ENCODE measurements at places on chromosomes 7 and 10.

- DNase-seq = no peak
Observed at GRCh38 chr10:93554316-93554663, 12.2 kb upstream of the FFAR4 start.

DNA sequence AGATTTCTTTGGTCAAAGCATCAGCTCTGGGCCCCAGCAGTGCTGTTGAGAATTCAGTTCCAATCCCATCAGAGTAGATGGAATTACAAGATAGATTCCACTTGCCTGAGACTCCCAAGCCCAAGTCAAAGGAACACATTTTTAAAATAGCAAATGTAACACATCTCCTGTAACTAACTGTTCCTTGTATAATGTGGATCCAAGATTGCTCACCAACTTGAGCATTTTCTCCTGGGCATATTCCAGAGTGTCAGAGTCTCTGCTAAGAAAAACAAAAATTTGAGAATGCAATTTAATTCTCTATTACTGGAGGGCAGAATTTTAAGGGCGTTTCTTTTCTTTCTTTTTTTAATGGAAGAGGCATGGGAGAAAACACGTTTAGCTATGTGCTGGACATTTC lies 136.7 kb downstream of the NEBL start:
- DNase-seq = no peak

DNA sequence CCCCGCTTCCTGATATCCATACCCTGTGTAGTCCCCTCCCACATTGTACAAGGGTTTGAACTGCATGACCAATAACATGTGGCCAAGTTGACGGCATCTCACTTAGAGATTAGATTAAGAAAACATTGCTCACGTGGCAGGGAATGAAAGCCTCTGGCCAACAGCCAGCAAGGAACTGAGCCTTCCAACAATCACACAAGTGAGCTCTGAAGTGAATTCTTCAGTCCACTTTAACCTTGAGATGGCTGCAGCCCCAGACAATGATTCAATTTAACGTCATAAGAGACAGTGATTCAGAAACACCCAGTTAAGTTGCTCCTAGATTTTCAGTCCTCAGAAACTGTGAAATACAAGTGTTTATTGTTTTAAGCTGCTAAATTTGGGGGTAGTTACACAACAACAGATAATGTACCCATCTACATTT lies 165.9 kb upstream of the PLXNA4 start:
- DNase-seq = peak; percentile 70

DNA sequence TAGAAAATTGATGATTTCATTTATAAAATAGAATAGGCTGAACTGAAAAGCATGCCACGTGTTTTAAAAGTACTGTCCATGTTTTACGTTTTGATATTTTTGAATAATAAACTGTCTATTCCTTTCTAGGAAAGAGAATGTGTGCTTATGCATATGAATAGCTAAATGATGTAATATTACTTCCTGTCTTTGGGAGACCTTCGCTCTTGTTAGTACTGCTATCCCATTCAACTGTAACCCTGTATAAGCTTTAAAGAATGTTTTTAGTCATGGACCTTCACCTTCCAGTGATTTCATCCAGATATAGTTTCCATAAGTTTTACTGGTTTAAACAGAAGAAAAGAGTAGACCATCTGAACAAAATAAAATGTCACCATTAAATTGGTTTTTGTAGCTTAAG lies 274.4 kb upstream of the SEMA3A start:
- peak; percentile 20 for DNase-seq

DNA sequence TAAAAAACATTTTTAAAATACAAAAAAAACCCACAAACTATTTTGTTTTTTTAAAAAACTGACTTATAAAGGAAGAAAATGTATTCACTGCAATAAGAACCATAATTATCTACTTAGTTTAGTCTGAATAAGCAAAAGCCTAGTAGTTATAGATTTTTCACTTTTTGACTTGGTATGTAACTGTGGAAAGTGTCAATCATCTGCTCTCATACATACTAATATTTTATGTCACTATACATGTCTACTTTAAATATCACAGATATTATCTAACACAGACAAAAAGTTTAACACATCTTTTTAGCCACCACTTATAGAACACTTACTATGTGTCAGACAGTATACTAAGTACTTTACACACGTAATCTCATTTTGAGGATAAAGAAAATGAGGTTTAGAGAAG lies 3.2 kb upstream of the JMJD1C start:
- no peak for DNase-seq

DNA sequence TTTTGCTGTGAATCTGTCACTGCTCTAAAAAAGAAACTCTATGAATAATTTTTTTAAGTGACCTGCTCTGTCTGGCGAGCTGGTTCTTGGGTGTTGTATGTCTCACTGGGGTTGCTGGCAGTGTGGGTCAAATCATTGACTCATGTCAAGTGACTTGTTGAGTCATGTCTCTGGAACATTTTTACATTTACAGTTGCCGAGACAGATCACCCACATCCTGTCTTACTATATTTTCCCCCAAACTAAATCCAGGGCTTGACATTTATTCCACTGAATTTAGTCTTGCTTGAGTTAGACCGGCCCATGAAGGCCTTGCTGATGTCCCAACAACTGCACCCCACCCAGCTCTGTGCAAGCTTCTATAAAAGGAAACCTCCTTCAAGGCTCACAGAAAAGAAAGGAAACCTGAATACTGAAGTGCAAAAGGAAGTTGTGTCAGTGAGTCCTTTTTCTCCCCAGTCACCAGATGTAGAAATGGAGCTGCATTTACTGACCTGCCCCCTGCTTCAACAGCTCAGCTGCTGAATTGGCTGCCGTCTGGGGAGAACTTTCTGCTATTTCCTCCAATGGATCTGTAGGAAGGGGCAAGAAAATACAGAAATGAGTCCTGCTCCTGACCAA lies 290.3 kb downstream of the TNS3 start:
- DNase-seq = peak; percentile 89

DNA sequence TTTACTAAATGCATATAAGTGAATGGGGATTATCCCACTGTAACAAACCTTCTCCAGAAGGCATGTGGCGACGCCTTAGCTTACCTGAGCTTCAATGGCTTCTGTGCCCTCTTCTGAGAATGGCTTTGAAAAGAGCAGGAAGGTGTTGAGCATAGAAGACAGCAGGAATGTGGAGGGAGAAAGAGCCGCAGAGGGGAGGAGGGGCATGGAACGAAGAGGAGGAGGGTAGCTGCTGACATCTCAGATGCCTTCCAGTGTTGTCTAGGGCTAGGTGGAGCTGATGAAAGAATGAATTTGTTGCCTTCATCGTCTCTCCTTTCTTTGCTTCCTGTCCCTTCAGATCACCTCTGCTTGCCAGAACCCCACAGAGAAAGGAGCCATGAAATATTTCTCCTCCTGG lies 86.2 kb downstream of the ITIH5 start:
- no peak for DNase-seq

DNA sequence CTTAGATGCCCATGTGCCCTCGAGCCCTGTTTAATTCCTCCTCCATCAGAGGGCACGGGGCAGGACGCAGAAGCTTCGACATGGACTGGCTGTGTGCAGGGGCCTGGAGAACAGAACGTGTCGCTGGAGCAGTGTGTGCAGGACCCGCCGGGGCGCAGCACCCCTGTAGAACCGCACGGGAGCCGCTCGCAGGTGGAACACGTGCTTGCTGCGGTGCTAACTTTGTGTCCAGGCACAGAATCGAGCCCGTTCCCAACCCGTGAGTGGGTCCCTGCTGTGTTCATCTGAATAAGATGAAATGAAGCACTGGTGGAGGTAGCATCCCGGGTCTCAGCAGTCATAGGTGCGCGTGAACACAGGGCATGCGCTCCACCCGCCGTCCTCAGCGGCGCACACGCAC lies 116.9 kb downstream of the WDR37 start:
- no peak for DNase-seq

- no peak for DNase-seq
Observed at GRCh38 chr10:116006508-116006907, 266.5 kb downstream of the GFRA1 start.

GRCh38 chr10:128069351-128070051 lies 56.7 kb downstream of the MKI67 start:
- DNase-seq = peak; percentile 24

- no peak for DNase-seq
Observed at GRCh38 chr10:74862625-74863024, 36.2 kb downstream of the KAT6B start.

DNA sequence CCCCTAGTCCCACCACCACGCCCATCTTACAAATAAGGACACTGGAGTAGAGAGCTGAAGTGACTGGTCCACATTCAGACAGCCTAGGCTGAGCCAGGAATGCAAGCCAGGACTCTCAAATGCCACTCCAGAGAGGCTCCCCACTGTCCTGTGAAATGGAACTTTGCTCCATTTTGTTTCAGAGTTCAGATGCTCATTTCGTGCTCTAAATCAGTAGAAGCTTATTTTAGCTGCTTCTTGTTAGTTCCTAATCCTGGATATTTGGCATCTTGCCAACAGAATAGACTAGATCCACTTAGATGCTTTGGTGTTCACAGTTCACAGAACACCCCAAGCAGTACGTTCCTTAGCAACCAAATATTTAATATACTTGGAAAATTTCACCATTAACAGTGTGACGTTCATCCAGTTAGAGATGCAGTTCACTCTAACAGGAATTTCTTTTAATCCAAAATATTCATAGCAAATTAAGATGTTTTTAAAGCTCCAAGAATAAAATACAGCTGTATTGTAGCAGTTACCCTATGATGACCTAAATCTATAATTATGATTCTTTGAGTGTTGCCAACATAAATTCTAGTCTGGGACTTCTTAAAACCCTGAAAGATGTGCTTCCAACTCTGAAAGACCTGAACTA lies 7.3 kb downstream of the MMP21 start:
- DNase-seq = peak; percentile 4

DNA sequence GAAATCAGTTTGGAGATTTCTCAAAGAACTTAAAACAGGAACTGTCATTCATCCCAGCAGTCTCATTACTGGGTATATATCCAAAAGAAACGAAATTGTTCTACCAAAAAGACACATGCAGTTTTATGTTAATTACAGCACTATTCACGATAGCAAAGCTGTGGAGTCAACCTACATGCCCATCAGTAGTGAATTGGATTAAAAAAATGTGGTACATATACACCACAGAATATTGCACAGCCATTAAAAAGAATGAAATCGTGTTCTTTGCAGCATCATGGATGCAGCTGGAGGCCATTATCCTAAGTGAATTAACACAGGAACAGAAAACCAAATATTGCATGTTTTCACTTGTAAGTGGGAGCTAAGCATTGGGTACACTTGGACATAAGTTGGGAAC lies 158.9 kb downstream of the CDK14 start:
- no peak for DNase-seq

DNA sequence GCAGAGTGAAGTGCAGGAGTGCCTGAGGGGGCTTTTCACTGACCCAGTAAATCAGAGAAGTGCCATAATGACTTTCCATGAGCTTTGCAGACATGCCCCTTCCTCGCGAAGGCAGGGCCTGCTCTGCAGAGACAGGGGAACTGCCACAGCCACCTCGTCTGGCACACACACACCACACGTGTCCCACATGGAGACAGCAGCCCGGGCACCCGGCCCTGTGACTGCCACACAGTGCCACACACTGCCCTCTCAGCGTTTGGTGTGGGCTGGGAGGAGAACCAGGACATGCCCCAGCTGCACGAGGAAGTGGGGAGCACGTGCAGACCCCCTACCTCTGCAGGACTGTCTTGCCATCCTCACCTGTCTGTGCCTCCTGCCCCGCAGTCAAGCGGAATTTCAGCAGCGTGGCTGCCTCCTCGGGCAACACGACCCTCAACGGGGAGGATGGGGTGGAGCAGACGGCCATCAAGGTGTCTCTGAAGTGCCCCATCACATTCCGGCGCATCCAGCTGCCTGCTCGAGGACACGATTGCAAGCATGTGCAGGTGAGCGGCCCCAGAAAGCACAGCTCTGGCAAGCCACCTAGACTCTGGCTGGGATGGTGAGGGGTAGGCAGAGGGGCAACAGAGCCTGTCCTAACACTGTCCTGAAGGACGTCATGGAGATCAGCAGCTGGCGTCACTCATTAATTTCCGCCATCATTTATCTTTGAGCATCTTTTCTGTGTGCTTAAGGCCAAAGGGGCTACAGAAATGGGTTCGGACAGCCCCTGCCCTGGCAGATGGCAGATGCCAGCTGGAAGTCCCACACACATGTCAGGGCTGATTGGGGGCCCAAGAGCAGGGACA lies 43.4 kb upstream of the PPIF start:
- no peak for DNase-seq

- no peak for DNase-seq
Observed at GRCh38 chr7:124088590-124088989, 55.7 kb upstream of the TMEM229A start.

- no peak for DNase-seq
Observed at GRCh38 chr10:12214093-12214492, 18.1 kb downstream of the CDC123 start.

- DNase-seq = no peak
Observed at GRCh38 chr7:131124001-131124629, 203.6 kb upstream of the MKLN1 start.

DNA sequence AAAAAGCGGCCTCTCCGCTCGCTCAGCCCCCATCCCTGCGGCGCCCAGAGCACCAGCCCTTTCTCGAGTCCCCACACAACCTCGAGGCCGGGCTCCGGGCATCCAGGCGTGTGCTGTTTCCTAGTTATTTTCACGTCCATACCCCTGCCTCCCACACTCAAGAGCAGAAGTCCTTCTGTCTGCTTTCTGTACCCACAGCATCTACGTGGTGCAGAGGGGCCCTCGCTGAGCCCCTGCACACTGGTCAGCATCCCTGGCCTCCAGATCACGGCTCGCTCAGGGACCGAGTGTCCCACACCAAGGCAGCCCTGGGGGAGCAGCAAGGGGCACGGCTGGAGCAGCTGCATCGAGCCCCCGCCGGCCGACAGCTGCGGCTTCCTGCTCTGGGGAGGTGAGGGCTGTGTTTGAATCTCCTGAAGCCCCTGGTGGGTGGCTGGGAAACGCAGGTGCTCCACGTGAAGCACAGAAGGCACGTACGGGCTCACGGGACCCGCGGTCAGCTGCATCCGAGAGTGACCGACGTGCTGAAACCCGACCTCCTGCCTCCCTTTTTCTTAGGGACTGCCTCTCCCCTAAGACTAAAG lies 333.1 kb downstream of the DNAJB6 start:
- DNase-seq = no peak

- no peak for DNase-seq
Observed at GRCh38 chr7:117086788-117087187, 133.5 kb downstream of the ST7 start.

DNA sequence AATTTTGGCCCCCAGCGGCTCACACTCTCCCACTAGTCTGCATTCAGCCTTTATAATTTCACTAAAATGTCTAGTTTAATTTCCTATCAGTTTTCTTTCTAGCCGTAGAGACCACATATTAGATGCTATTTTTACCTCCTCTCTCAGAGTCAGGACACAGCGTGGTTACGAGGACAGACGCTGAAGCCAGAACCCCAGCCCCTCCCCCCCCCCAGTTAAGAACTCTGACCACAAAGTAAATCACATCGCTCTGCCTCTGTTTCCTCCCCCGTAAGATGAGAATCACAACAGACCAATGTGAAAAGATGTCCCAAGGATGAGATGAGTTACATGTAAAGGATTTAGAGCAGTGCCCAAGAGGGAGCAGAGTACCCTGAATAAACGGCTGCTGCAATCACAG lies 11.1 kb upstream of the TARP start:
- DNase-seq = no peak
